ENCODE measurements at places on chromosomes 5 and 9. TPM values are rescaled to one million over a fixed set of nuclear protein-coding genes. Genes with fewer than 3 reads are reported as not detected.

The LYRM7 gene
- total RNA-seq = 12.4 TPM

DNA sequence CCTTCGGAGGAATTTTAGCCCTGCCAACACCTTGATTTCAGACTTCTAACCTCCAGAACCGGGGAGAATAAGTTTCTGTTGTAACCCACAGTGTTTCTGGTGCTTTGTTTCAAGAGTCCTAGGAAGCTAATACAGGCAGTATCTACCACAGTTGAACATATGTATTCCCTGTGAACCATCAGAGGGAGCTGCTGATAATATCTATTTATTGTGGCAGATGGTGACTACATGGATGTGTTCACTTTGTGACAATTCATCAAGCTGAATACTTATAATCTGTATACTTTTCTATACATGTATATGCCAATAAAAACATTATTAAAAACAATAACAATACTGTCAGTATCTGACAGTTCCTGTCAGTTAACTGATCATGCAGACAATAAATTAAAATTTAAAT is 137.2 kb upstream of the GNA14 start:
- H3K27me3 ChIP-seq = no peaks in the 10 kb centered on the region
- H3K36me3 ChIP-seq = peaks cover 5% of the 10 kb centered on the region
- DNase-seq = no peak

DNA sequence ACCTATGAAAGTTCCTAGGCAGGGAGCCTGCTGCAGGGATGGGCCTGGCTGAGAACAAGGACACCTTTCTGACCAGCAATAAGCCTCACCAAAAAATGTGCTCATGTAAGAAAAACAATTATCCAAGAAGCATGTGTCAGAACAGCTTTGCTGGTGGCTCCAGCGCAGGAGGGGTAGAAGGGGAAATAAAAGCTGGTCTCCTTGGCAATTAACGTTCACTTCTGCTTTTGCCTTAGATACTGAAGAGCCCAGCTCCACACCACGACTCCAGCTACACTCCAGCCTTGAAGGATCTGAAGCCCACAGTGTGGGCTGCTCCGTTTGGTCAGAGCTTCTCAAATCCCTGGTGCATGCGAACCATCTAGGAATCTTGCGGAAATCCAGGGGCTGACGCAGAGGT is 107.6 kb upstream of the PHYKPL start:
- no peak for DNase-seq
- no peak overlapping the region for H3K27ac ChIP-seq
- no peaks in the 10 kb centered on the region for H3K4me1 ChIP-seq
- no peak overlapping the region for H3K4me3 ChIP-seq
- H3K36me3 ChIP-seq = no peaks in the 10 kb centered on the region
- H3K27me3 ChIP-seq = peaks cover 5% of the 10 kb centered on the region

GRCh38 chr9:98707166-98708102 is 1.3 kb downstream of the GABBR2 start:
- H3K36me3 ChIP-seq = no peaks in the 10 kb centered on the region
- H3K4me3 ChIP-seq = peak overlapping the region; percentile 41
- H3K27ac ChIP-seq = no peak overlapping the region
- peak; percentile 38 for DNase-seq

DNA sequence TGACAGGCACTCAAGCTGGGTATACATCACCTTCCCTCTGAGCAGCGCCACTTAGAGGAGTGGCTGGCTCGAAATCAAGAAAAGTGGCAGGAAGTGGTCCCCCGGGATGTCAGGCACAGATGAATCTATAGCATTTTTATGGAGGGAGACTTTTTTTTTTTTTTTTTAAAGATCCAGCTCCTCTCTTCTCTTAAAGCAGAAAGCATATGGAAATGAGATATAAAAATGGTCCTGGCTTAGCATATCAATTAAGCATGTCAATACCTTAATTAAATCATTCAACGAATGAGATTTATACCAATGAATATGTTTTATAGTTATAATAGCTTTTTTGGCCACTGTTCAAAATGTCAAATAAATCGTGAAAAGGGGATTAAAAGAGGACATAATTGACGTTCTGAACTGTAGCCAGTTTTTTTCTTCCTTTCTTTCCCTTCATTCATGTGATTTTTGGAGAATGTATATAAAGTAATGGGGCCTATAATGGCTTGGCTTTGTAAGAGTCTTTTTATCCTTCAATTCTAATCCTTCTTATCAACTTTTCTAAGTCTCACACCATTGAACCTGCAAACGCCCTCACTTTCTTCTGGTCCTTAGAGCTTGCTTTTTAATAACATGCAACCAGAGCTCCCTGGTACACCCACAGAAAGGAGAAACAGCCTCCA is 319.2 kb upstream of the PANK3 start:
- no peaks in the 10 kb centered on the region for H3K36me3 ChIP-seq
- H3K4me1 ChIP-seq = no peaks in the 10 kb centered on the region
- peaks cover 48% of the 10 kb centered on the region for H3K27me3 ChIP-seq
- no peak overlapping the region for H3K27ac ChIP-seq

DNA sequence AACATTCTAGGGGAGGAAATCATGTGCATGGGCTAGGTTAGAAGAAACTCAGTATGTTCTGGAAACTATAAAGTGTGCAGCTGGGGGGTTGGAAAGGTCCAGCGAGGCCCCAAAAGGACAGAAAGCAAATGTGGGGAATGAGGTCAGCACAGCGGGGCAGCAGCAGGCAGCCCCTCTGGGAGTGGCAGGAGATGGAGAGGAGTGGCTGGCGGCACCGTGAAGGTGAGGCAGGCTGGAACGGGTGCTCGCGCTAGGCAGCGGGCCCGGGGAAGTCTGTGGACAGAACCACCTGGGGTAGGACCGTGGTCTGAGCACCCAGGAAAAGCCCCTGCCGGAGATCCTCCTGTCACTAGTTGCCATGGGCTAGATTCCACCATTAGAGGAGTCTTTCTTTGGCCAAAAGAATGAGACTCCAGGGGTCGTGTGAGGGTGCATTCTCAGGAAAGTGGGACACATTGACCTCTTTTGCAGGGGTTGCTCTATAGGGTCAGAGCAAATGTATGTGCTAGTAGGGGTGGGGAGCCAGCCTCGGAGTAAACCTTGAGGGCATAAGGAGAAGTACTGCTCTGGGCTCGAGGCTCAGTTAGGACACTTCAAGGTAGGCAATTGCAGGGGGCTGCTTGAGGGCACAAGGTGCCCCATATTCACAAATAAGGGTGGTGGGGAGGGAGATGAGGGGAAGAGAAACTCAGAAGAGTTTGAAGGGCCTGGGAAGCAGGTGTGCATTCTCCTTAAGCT is 61.2 kb downstream of the IL6ST start:
- peaks cover 6% of the 10 kb centered on the region for H3K36me3 ChIP-seq
- no peak for DNase-seq
- H3K4me1 ChIP-seq = no peaks in the 10 kb centered on the region
- no peak overlapping the region for H3K4me3 ChIP-seq

- DNase-seq = no peak
- H3K27ac ChIP-seq = no peak overlapping the region
- H3K27me3 ChIP-seq = no peaks in the 10 kb centered on the region
- no peak overlapping the region for H3K4me3 ChIP-seq
Measured at GRCh38 chr5:124172389-124173003, 573.9 kb downstream of the ZNF608 start.

The SLC45A2 gene
- total RNA-seq = not detected

The PRUNE2 gene
- total RNA-seq = 0.69 TPM

The FAM163B gene
- total RNA-seq = not detected

The PCDHGA7 gene
- 0.12 TPM for total RNA-seq

GRCh38 chr9:82981552-82981951 is 81.4 kb downstream of the RASEF start:
- H3K4me3 ChIP-seq = no peak overlapping the region
- no peaks in the 10 kb centered on the region for H3K27me3 ChIP-seq
- no peak for DNase-seq
- H3K36me3 ChIP-seq = no peaks in the 10 kb centered on the region

DNA sequence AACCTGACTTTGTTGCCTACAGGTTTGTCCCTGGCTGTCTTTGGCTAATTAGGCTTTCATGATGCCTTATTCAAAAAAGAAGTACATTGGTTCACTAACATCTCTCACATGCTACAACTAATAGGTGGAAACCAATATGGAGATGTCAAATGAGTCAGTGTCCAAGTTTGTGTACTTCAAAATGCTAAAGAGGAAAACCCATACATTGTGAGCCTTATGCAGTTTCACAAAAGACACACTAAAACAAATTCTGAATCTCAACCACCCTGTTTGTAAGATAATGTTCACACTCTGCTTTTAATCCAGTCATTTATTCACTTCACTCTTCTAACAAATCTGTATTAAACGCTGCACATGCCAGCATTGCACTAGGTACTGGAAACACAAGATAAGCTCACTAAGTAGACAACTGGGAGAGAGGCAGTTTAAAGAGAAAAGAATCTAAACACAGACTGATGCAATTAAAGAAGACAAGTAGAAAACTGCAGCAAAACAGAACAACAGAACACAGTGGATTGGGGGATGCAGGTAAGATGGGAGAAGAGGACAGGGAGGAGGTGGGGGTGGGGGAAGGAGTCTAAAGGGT is 104.1 kb downstream of the DROSHA start:
- no peak for DNase-seq
- H3K27me3 ChIP-seq = no peaks in the 10 kb centered on the region
- peaks cover 4% of the 10 kb centered on the region for H3K36me3 ChIP-seq
- peaks cover 10% of the 10 kb centered on the region for H3K4me1 ChIP-seq
- no peak overlapping the region for H3K4me3 ChIP-seq
- peak overlapping the region; percentile 8 for H3K27ac ChIP-seq

DNA sequence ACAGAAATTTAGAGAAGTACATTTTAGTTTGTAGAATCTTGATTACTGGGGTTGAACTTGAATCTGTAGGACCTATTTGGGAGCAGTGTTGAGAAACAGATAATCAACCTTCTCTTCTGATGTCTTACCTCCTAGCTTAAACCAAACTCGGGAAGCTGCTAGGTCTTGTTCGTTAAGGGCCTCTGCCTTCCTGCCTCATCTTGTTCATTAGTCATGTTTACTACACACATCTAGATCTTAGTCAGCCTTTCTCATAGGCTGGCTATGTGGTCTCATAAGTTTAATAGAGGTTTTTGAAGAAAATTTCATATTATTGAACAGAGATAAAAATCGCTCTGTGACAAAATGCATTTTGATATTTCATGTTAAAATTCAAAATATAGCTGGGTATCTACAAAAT is 331.0 kb upstream of the EDIL3 start:
- H3K27me3 ChIP-seq = no peaks in the 10 kb centered on the region
- H3K36me3 ChIP-seq = no peaks in the 10 kb centered on the region
- no peak overlapping the region for H3K4me3 ChIP-seq

The EPB41L4A gene
- total RNA-seq = 2.0 TPM

The PNPLA7 gene
- total RNA-seq = 8.2 TPM

GRCh38 chr5:90878081-90878480 is 319.5 kb downstream of the ADGRV1 start:
- DNase-seq = no peak
- peaks cover 62% of the 10 kb centered on the region for H3K27me3 ChIP-seq
- H3K36me3 ChIP-seq = no peaks in the 10 kb centered on the region
- no peak overlapping the region for H3K27ac ChIP-seq
- H3K4me1 ChIP-seq = peaks cover 15% of the 10 kb centered on the region

DNA sequence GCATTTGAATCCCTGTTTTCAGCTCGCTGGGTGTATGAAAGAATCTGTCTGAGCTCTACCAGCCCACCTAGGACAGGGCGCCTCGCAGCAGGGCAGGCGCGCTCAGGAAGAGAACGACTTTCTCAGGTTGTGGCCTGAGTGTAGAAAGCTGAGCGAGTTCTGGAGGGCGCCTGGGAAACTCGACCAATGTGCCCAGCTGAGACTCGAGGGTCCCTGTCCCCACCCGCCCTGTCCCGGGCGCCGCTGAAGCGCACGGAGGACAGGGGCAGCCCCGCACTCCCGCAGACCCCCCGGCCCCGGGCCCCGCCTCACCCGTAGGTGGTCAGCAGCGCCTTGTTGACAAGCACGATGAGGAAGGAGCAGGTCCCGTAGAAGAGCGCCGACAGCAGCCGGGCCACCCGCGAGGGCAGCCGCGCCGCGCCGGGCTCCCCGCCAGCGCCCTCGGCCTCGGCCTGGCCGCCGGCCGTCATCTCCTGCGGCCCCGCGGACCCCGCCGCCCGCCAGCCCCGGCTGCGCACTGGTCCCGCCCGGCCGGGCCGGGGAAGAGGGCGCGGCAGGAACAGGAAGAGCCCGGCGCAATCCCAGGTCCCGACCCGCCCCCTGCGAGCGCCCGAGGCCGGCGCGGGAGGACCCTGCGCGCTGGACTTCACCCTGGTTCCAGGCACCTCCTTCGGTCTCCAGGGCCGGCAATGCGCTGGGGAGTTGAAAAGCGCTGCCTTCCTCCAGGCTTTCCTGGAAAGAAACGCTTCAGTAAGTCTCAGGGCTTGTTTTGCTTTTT is at the start of gene SLC35D2:
Gene SLC35D2 (minus strand): TSS at position 547 of the 778 bp plus-strand sequence. CDS start 77 bp downstream, at position 470.
- peak within 1 kb of the TSS; percentile 66 for H3K4me3 ChIP-seq
- no peaks in the 10 kb centered on the region for H3K27me3 ChIP-seq
- H3K4me1 ChIP-seq = peaks cover 23% of the 10 kb centered on the region
- peaks cover 17% of the 10 kb centered on the region for H3K36me3 ChIP-seq

GRCh38 chr5:68141494-68141893 is 74.1 kb upstream of the PIK3R1 start:
- peaks cover 6% of the 10 kb centered on the region for H3K4me1 ChIP-seq
- H3K4me3 ChIP-seq = no peak overlapping the region
- peaks cover 2% of the 10 kb centered on the region for H3K36me3 ChIP-seq
- DNase-seq = peak; percentile 2

The ISL1 gene
- total RNA-seq = not detected

DNA sequence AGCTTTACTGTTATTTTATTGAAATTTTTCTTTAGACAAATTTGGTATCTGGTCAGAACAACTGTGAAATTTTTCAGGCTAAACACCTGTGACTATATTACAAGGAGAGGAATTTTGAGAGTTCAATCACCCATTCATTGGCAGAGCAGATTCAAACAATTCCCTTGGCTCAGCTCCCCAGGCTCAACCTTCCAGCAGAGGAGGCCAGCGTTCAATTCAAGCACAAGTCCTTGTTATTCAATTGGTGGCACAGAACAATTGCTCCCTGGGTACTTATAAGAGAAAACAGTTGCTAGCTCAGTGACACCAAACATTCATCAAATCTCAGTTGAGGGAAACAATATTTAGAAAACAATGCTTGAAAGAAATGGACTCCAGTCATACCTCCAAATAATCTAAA is 83.3 kb downstream of the SUSD1 start:
- no peaks in the 10 kb centered on the region for H3K36me3 ChIP-seq
- H3K4me3 ChIP-seq = no peak overlapping the region
- H3K4me1 ChIP-seq = peaks cover 14% of the 10 kb centered on the region
- no peak for DNase-seq
- H3K27ac ChIP-seq = no peak overlapping the region

The SLC12A7 gene
- 14.8 TPM for total RNA-seq

- no peak for DNase-seq
- no peaks in the 10 kb centered on the region for H3K4me1 ChIP-seq
- H3K36me3 ChIP-seq = no peaks in the 10 kb centered on the region
- no peak overlapping the region for H3K27ac ChIP-seq
- no peak overlapping the region for H3K4me3 ChIP-seq
- H3K27me3 ChIP-seq = no peaks in the 10 kb centered on the region
Measured at GRCh38 chr5:170220191-170220590, 12.6 kb upstream of the C5orf58 start.

- H3K4me3 ChIP-seq = peak overlapping the region; percentile 84
- peaks cover 7% of the 10 kb centered on the region for H3K4me1 ChIP-seq
- H3K36me3 ChIP-seq = no peaks in the 10 kb centered on the region
- DNase-seq = peak; percentile 1
- peak overlapping the region; percentile 14 for H3K27ac ChIP-seq
Measured at GRCh38 chr5:140041492-140042392, 1.4 kb downstream of the NRG2 start.

- peak; percentile 75 for DNase-seq
- no peaks in the 10 kb centered on the region for H3K27me3 ChIP-seq
- H3K4me1 ChIP-seq = peaks cover 22% of the 10 kb centered on the region
- no peaks in the 10 kb centered on the region for H3K36me3 ChIP-seq
- peak overlapping the region; percentile 80 for H3K4me3 ChIP-seq
Measured at GRCh38 chr5:1536322-1536845, 12.6 kb upstream of the LPCAT1 start.
